ENCODE measurements at places on chromosomes 16 and 17.
A peak's percentile ranks its signal among the peaks of the same experiment; 100 is the strongest.

- DNase-seq: no peak
These were observed 9.7 kb downstream of the CA4 start for GRCh38 chr17:60159479-60159866.

- DNase-seq: no peak
These were observed 44.7 kb upstream of the KPNB1 start for GRCh38 chr17:47605011-47605410.

- DNase-seq: no peak
These were observed 324.0 kb downstream of the HS3ST4 start for GRCh38 chr16:26015776-26016175.

- no peak for DNase-seq
These were observed 10.3 kb downstream of the C16orf86 start for GRCh38 chr16:67676939-67677338.

- no peak for DNase-seq
These were observed 11.9 kb downstream of the CALCOCO2 start for GRCh38 chr17:48842746-48843145.

DNA sequence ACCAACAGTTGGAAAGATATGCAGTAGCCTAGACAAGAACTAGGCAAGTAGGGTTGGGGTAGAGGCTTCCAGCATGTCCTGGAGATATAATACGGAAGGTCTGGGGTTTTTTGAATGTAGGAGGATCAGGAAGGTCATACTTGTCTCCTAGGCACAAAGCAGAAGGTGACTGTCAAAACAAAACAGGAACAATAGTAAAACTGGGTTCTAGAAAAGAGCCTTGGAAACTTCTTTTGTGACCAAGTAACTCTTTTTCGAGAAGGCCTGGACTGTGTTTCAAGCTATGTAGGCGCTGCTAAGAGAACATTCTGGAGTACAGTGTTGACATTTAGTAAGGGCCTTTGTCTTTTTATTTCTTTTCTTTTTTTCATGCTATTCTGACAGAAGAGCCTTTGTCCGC is 26.9 kb upstream of the TENT4B start:
- no peak for DNase-seq

DNA sequence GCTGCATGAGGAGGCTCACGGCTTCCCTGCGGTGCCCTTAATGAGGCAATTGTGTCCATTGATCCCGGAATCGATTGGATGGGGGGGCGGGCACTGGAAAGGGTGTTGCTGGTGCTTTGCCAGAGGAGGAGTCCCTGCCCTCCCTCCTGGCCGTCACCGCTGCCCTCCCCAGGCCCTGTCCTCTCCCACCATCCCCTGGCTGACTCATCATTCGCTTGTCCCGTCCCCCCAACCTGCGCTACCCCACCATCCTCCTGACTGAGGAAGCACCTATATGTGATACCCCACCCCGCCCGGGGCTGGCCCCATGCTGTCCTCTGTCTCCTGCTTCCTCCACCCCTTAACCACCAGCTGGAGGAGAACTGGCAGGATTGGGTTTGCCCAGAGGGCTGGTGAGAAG is 20.8 kb downstream of the CACNA1G start:
- no peak for DNase-seq

DNA sequence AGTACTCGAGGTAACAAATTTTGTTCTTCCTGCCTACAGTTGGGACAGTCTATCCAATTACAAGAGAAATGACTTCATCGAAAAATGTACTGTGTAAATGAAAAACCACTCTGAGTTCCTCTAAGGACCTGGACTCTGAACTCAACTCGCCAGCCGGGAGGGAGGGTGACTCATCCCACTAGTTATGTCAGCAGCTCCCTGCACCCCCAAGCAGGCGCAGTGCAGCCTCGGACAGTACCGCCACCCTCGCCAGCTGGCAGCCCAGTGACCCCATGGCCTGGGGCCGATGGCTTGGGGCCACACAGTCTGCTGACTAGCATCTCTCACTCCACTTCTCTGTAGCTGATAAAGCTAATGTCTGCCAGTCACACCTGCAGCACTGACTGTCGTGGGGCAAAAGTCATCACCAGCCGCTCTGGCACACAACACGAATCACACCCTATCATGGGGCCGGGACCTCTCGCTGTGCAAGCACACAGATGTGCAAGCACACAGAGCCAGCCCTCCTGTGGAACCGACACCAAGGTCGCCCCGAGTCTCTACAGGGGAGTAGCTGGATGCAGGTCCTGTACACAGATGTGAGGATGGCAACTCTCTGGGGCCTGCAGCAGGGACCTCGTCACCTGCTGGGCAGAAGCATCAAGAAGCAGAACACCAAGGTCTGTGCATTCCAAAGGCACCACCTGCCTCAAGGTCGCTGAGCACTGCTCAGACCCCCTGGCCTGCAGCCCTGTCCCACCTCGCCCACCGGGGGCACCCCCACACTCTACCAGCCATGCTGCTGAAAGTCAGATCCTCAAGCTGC is 5.7 kb downstream of the CSNK1D start:
- peak; percentile 57 for DNase-seq

DNA sequence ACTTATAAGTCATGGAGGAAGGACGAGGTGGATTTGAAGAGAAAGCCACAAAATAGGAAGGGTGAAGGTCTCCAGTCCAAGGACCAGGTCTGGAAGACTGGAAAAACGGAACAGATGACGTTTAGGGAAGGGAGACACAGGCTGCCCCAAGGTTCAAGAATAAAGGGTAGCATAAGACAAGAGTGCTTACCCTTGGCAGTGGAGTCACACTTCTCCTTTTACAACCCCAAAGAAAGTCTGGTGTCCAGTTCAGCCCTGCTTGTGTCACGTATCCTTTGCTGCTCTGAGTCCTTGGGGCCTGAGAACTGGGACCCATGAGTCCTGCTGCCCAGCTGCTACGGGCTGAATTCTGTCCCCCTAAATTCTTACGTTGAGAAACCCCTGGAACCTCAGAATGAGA is 13.0 kb upstream of the GGA2 start:
- no peak for DNase-seq

GRCh38 chr16:15704545-15704987 is 54.5 kb downstream of the NDE1 start:
- DNase-seq: peak; percentile 84

GRCh38 chr17:17888371-17888770 is 51.6 kb upstream of the SREBF1 start:
- DNase-seq: no peak

GRCh38 chr17:55641676-55642081 is 81.0 kb downstream of the TMEM100 start:
- peak; percentile 60 for DNase-seq

- DNase-seq: no peak
These were observed 216.1 kb downstream of the CEP112 start for GRCh38 chr17:65975878-65976277.

- no peak for DNase-seq
These were observed 229.4 kb upstream of the CACNG5 start for GRCh38 chr17:66605541-66605940.

- DNase-seq: no peak
These were observed 301.9 kb upstream of the TBX2 start for GRCh38 chr17:61097781-61098180.

- DNase-seq: no peak
These were observed at the start of gene MMD for GRCh38 chr17:55421179-55421934. Gene MMD, minus strand, starts transcription at chr17:55421835. Its CDS starts 140 bp downstream, at chr17:55421695.

DNA sequence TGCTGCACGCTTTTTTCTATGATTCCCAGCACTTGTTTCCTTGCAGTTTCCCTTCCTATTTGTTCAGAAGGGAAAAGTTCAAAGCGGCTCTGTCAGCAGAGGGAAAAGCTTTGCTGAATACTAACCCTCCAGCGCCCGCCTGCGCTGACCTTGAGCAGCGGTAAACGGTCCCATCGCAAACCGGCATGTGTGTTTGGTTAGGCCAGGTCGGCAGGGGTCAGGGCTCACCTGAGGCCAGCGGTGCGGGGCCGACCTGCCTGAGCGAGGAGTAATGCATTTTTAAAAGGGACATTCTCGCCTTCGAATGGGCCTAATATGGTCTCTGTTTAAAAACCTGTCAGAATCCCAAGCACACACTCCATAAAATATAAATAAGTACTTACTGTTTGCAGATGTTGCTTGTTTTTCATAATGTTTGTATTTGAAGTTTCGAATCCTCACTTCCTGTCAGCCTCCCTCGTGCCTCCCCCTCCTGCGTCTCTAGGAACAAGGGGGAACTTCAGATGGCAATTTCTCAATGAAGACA is 110.1 kb downstream of the IRX3 start:
- no peak for DNase-seq

DNA sequence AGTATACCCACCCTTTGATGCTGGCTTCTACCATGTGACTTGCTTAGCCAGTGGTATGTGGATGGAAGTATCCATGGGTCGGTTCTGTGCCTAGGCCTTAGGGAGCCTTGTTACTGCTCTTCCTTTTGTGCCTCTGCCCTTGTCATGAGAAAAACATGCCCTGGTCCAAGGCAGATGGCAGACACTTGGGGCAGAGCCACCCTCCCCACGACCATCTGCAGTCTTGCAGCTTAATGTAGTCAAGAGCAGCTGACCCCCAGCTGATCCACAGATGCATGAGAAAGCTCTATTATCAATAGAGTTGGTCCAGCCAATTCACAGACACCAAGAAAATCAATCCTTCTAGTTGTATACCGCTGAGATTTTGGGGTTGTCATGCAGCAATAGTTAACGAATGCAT is 95.7 kb downstream of the SLC39A11 start:
- DNase-seq: no peak

- no peak for DNase-seq
These were observed 35.7 kb downstream of the NOS2 start for GRCh38 chr17:27764589-27764988.

GRCh38 chr16:84226026-84226425 is 13.8 kb downstream of the KCNG4 start:
- DNase-seq: no peak

- no peak for DNase-seq
These were observed 62.4 kb downstream of the CDH11 start for GRCh38 chr16:65059406-65059980.

- DNase-seq: no peak
These were observed 6.4 kb downstream of the PRKCB start for GRCh38 chr16:23842137-23842600.

DNA sequence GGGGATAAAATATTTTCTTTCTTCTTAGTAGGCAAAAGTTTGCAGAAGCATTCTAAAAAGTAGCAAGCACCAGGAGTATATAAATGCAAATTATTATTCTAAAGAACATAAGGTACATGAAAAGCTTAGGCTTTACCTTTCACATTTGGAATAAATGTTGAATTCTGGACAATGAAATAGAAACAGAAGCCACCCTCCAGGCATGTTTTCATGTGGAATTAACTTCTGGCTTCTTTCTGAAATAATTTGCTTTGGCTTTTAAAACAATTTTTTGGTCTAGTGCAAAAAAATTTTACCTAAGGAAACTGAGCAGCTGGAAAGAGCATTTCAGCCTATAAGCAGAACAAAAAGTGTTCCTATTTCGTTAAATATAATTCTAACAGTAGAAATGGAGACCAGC is 109.5 kb upstream of the CORO6 start:
- no peak for DNase-seq

GRCh38 chr17:66542129-66542966 is 239.9 kb downstream of the PRKCA start:
- DNase-seq: no peak

DNA sequence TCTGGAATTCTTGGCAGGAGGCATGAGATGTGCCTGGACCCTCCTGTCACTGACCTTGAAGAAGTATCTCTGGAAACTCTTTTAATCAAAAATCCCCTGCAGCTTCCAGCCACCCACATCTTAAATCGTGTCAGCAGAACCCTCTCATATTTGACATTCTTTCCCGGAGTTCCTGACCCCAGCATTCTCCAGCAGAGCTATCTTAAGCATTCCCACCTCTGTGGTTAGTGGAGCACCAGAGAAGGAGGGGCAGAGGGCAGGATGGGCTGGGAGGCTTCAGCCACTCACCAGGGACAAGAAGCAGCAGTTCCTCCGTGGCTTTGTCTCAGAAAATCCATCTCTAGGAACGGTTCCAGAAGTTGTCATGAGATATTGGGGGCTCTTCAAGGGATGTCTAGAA is 149.9 kb downstream of the RGS9 start:
- no peak for DNase-seq

DNA sequence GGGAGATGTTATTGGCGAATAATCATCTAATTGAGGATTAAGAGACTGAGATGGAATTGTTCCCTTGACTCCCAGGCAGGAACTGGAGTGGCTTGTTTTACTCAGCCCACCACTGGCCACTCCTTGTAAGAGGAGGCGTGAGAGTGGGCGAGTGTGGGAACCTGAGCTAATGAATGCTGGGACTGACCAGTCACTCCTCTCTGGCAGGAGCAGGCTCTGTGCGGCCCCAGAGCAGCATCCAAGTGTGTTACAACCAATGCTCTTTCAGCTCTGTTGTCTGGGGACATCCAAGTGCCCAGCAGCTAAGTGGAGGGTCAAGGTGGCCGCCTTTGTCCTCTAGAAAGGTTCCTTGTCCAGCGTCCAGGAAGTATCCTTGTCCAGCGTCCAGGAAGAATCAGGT is 739.9 kb downstream of the CDH8 start:
- no peak for DNase-seq

- no peak for DNase-seq
These were observed 108.0 kb upstream of the TBX2 start for GRCh38 chr17:61291451-61292285.

- DNase-seq: no peak
These were observed 38.3 kb downstream of the TBX4 start for GRCh38 chr17:61490540-61490975.

DNA sequence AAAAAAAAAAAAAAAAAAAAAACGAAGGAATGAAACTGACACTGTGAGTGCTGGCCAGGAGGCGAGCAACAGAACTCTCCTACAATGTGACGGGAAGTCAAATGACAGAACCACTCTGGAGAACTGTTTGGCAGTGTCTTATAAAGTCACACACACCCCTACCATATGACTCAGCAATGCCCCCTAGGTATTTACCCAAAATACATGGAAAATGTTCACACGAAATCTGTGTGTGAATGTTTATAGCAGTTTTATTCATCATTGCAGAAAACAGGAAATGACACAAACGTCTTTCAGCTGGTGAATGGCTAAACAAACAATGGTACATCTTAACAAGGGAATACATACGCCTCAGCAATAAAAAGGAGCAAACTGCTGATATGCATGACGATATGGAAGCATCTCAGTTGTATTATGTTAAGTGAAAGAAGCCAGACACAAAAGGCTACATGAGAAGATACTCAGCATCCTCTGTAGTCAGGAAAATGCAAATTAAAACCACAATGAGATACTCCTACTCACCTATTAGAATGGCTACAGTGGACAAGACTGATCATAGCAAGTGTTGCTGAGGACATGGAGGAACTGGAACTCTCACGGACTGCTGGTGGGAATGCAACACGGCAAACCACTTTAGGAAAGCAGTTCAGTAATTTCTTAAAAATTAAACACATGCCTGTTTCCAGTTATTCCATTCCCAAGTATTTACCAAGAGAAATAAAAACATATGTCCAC is 74.7 kb downstream of the TBC1D16 start:
- no peak for DNase-seq

GRCh38 chr16:30087181-30087898 is 4.4 kb downstream of the TBX6 start:
- DNase-seq: no peak

All from activated CD4-positive, alpha-beta T cell treated with anti-CD3 and anti-CD28 coated beads, Interleukin-2, amount 50 U/mL, for 48 hours (primary cell).